ENCODE measurements at places on chromosomes 13 and 19.

GRCh38 chr13:47747901-47748300 is 253.2 kb downstream of the SUCLA2 start:
- no peak for DNase-seq

- no peak for DNase-seq
Measured at GRCh38 chr13:23945612-23946011, 48.3 kb upstream of the C1QTNF9B start.

GRCh38 chr19:43634506-43634871 is 5.2 kb downstream of the CADM4 start:
- no peak for DNase-seq

DNA sequence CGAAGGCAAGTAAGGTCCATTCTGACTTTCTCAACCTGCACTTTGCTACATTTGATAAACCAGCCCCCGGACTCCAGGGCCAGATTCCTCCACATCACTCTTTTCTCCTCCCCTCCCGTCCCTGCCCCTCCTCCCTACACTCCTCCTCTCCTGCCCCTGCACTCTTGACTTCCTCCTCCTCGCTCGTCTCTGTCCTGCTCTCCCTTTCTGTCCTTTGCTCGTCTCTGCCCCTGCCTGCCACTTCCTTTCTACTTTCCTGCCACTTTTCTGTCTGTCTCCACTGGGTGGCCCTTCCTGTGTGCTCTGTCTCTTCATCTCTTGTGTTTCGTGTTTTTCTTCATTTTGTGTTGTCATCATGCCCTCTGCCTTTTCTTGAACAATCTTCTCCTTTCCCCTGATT is 7.0 kb downstream of the U2AF2 start:
- no peak for DNase-seq

GRCh38 chr19:47020132-47020805 is 632 bp downstream of the NPAS1 start:
- no peak for DNase-seq

All from type B pancreatic cell (in vitro differentiated cells).